ENCODE measurements at places on chromosomes 4 and X.
A peak's percentile ranks its signal among the peaks of the same experiment; 100 is the strongest.

DNA sequence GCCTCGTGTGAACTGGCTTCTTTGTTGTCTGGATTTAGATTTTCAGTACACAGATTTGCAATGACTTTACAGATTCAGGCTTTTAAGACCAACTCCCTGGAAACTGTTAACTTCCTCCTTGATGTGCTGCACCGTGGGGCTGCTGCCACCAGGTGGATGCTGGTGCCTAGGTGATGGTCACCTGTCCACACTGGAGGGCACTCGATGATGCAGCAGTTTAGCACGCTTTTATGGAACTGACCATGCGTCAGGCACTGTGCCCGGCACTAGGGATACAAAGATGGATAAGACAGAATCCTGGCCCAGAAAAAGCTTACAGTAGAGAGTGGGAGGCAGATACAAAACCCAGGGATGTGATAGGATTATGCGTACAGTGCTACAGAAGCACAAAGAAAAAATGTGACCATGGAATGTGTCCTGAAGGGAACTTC, 180.7 kb downstream of the CEP135 start:
- DNase-seq = no peak

- DNase-seq = peak; percentile 41
Measured at GRCh38 chr4:140150886-140151698, 2.9 kb downstream of the MAML3 start.

- DNase-seq = no peak
Measured at GRCh38 chr4:1808396-1808795, 15.3 kb downstream of the FGFR3 start.

DNA sequence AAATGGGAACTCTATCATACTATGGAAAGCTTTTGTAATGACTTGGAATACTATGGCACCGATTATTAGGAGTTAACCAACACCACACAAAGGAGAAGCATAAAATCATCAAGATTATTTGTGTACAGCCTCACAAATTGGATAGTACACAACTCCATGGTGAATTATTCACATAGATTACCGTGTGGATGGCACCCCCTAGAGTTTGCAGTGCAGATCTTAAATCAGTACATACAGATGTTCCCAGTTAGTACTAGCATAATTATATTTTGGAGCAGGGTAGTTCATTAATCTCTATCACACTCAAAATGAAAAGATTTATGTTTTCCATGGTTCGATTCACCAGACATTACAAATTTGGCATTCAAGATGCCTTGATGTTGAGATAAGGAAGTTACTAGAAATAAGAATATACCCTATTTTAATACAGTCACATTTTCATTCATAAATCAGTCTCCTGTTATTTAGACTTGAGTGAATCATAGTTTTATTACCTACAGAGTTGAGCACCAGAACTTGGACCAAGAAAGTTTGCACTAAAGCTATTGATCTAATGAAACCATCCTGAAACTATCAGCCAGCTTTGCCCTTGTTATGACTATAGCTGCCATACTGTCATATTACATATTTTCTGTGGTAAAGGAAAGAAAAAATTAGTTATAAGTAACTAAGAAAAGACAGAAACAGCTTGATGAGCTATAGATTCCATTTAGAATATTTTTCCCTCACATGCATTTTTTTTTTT, 531.8 kb downstream of the GLUD2 start:
- no peak for DNase-seq

GRCh38 chr4:74932832-74933561, at the start of gene PARM1:
Gene PARM1 (plus strand): TSS chr4:74933116. CDS start chr4:74933328, 212 bp downstream.
- no peak for DNase-seq

GRCh38 chr4:12958436-12958835, 525.7 kb downstream of the RAB28 start:
- DNase-seq = no peak

GRCh38 chr4:40916880-40917279, 167.1 kb downstream of the NSUN7 start:
- no peak for DNase-seq
